ENCODE measurements at places on chromosomes 12 and 14. TPM values are rescaled to one million over a fixed set of nuclear protein-coding genes. Genes with fewer than 3 reads are reported as not detected.

The TTC7B gene
- total RNA-seq: 12.1 TPM

- H3K4me3 ChIP-seq: no peak overlapping the region
- H3K36me3 ChIP-seq: no peaks in the 10 kb centered on the region
- H3K27ac ChIP-seq: no peak overlapping the region
- no peak for DNase-seq
- H3K27me3 ChIP-seq: no peaks in the 10 kb centered on the region
Observed at GRCh38 chr12:123657211-123657610, 13.7 kb upstream of the TCTN2 start.

The TPI1 gene
- total RNA-seq: 356 TPM

DNA sequence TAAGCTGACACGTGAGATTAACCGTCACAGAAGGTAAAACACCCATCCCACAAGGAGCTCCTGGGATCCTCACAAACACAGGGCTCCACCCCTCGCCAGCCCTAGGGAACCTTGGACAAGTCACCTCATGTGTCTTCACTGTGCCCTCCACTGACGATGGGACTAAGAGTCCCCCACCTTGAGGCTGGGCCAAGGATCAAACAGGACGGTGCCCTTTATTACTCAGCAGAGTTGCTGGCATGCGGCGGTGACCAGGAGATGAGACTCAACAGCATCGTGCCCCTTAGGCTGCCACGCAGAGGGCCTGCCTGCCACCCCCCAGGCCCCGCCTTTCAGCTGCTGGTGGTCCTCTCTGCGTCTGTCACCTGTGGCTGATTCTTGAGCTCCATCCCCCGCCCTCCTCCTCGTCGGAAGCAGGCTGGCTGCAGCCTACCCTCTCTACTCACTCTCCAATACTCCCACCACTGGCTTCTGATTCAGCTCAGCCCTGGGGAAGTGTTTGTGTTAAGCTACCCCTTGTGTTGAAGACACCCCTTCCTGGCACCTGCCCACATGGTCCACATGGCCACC lies 105.2 kb downstream of the DICER1 start:
- no peaks in the 10 kb centered on the region for H3K36me3 ChIP-seq
- no peaks in the 10 kb centered on the region for H3K4me1 ChIP-seq
- H3K27ac ChIP-seq: no peak overlapping the region
- DNase-seq: peak; percentile 11

The ACRBP gene
- total RNA-seq: 172 TPM

The NKX2-1 gene
- 0.79 TPM for total RNA-seq

DNA sequence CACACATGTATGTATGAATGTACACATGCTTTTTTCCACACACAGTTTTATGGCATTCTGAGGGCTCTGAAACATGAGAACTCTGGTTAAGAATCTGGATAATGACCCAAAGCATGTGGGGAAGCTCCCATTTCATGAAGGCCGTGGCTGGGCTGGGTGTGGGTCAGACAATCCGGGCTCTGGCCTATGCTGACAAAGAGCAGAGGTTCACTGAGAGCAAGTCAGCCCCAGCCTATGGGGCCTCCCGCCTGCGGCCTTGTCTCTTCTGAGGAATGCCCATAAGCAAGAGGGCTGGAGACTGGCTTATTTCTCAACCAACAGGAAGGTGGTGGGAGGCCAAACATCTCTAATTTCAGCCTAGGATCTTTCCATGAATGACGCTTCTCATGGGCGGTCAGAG lies 8.5 kb downstream of the MYH6 start:
- H3K4me1 ChIP-seq: no peaks in the 10 kb centered on the region
- DNase-seq: no peak
- H3K36me3 ChIP-seq: no peaks in the 10 kb centered on the region
- H3K4me3 ChIP-seq: no peak overlapping the region
- H3K27me3 ChIP-seq: no peaks in the 10 kb centered on the region
- H3K27ac ChIP-seq: no peak overlapping the region

All from testis (tissue), 5 donors.